Central memory CD4-positive, alpha-beta T cell (primary cell): ENCODE measurements at places on chromosomes 2 and 18.
A peak's percentile ranks its signal among the peaks of the same experiment; 100 is the strongest.

DNA sequence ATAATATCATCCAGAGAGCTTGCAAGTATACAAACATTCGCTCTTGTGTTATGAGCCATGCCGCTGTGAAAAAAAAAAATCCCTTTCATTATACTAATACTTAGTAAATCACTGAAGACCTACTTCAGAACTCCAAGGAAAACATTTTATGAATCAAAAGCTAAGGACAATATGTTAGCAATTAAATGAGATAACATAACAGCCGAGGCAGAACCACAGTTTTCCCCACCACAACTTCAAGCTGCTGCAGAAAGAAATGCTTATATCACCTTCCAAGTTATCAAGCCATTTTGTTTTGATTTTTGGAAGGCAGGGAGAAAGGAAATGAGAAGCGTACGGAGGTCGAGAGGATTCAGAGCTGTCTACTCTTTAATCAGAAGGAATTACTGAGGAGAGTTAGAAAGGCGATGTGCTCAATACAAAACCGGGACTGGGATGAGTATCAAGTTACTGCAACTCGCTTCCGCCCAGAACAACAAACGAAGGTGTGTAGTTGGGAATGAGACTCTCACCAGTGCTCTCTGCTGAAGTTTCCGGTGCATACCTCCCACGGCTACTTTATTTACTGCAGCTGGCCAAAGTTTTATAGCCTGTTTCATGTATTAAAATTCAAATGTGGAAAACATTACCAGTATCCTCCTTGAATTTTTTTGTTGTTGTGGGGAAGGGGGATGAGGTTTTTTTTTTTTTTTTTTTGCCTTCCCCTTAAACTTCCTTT lies 292.2 kb upstream of the CCDC68 start:
- no peak for DNase-seq

- no peak for DNase-seq
These were observed 163.1 kb downstream of the CCDC178 start for GRCh38 chr18:33277431-33277830.

DNA sequence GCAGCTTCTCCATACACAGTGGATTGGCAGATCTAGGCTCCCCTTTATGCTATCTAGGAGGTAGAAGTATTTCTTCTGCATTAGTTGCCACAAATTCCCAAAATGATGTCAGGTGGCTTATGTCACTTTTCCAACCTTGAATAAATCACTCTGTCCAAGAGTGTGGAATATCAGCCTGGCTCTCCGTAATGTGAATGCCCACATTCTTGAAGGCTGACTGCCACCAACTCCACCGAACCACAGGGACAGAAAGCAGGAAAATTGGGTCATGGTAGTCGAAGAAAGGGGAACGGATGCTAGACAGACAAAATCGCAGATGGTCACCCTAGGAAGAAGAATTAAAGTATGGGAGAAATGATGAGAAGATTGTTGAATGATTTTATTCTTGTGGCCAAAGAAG lies 624.9 kb upstream of the CDH2 start:
- no peak for DNase-seq

- no peak for DNase-seq
These were observed 8.8 kb upstream of the CABLES1 start for GRCh38 chr18:23126376-23127056.

DNA sequence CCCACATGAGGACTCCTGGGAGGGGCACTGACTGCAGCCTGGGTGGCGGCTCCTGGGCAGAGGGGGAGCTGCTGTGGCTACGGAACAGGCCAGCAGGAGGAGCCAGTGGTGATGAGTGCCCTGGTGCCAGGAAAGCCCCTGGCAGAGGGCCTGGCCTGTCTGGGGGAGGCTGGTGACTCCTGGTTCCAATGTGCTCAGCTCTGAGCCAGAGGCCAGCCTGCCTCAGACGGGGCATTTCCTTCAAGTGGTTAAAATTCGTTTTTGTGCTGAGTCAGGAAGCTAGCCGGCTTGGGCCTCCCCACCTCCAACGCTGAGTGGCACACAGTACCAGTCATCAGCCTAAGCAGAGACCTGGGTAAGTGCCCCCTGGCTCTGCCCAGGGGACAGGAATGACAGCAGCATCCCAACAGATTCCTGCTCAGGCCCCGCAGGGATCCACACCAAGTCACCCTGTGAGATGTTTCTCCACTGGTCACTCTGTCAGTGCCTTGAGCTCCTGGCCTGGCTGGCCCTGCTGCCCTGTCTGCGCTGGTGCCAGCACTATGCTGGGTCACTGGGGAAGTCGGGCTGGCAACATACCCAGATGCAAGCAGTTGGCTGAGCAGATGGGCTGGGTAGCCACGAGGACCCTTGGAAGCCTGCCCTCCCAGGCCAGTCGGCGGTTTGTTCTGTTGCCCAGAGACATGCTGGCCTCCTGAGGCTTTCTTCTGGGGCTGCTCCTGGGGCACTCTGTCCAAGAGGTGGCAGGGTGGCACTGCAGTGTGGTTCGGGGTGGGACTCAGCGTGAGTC lies 7.1 kb upstream of the KLF11 start:
- peak; percentile 32 for DNase-seq

- no peak for DNase-seq
These were observed 421.7 kb downstream of the STK39 start for GRCh38 chr2:167825664-167826063.
